ENCODE measurements at places on chromosomes 16 and 17.

DNA sequence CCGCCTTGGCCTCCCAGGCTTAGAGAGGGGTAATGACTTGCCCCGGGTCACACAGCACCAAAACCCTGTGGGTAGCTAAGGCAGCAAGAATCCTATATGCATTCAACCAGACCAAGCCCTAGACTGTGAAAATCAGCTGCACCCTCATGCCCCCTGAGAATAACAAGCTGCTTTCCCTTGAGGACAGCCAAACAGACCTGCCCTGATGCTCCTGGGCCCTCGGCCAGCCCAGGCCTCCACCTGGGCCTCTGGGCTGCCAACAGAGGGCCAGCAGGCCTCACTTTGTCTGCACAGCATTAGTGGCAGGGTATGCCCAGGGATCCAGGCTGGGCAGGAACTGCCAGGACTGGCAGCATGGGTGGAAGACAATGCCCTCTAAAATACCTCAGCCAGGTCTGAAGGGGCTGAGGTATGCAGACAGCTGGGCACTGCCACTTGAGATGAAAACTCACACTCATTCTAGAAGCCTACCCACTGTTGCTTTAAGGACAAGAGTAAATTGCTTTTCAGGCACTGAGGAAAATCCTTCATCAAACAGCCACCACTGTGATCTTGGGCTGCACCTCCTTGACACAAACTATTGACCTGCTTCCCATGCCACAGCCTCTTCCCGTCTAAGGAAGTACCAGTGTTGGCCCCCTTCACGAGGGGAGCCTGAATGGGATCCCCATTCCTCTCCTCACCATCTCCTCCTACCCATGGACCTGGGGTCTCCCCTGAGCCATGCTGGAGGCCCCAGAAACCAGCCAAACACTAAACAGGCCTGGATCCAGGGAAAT, 8.8 kb downstream of the ST3GAL2 start:
- no peak for DNase-seq

DNA sequence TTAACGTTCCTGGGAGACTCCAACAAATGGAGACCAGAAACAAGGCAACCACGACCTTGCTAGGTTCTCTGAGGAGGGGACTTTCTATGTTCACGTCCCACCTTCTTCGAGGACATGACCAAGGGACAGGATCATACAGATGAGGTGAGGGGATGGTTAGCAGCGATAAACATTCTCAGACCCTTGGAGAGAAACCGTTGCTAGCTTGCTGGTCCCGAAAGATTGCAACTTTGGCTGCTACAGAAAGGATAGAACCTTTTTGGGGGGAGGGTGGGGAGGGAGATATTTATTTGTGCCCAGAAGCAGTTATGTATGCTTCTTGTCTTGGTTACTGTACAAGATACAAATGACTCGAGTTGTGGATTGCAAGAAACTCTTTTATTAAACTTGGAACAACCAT, 35.3 kb upstream of the KCNJ2 start:
- no peak for DNase-seq

DNA sequence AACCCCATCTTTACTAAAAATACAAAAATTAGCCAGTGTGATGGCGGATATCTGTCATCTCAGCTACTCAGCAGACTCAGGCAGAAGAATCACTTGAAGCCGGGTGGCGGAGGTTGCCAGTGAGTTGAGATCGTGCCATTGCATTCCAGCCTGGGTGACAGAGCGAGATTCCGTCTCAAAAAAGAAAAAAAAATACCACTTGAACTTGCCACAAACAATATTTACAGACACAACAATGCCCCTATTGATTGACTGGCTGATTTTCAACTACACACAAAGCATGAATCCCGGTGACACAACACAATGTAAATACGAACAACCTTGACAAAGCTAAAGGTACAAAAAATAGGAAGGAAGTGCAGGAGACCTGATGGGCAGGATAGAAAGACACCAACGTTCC, 49.3 kb downstream of the NXN start:
- DNase-seq: no peak

GRCh38 chr17:57869617-57870282, 19.9 kb upstream of the MRPS23 start:
- no peak for DNase-seq

DNA sequence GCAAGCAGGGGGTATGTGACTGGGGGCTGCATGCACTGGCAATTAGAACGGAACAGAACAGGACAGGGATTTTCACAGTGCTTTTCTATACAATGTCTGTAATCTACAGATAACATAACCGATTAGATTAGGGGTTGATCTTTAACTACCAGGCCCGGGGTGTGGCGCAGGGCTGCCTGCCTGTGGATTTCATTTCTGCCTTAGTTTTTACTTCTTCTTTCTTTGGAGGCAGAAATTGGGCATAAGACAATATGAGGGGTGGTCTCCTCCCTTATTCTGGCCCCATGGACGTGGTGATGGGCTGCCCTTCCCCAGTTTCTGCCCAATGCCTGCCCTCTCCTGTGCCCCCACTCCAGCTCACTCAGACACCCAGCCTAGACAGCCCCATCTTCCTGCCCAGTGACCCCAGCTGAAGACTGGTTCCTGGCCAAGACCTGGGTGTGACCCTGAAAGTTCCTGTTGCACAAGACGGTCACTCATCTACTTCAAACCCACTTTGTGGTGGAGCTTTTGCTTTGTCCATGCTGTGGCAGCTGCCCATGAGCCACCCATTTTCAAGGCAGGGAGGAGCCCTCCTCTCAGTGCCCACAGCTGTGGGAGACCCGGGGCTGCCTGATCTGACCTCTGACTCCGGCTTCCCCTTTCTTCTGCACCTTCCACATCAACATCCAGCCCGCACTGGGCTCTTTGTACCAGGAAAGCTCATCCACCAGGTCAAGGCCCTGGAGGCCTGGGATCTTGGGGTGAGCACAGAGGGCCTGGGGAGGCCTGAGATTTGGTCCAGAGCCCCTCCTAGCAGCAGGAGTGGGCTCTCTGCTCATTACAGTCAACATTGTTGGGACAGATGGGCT, 18.6 kb downstream of the ALOX12B start:
- no peak for DNase-seq

Measured in SHP77 (cell line).